ENCODE measurements at places on chromosomes 3 and 15.

- no peak for DNase-seq
These were observed 579.3 kb upstream of the GRM7 start for GRCh38 chr3:6281662-6282061.

DNA sequence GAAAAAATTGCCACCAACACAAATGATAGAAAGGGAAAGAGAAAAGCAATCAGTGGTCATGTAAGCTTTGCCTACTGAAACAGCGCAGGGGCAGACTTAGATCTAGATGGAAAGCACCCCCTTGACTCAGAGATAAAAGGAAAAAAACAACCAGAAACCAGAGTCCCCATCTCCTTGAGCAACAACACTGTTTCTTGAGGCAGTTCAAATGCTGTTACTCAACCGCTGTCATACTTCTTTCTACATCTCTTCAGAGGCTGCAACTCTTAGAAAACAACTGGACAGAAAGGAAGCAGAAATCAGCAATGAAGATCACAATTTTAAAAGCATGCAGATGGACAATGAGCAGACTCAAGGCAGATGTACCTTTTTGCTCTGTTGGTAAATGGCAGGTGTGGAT lies 36.5 kb downstream of the FSIP1 start:
- DNase-seq, result no peak

- no peak for DNase-seq
These were observed 1.1 kb downstream of the SLCO3A1 start for GRCh38 chr15:91854639-91854990.

DNA sequence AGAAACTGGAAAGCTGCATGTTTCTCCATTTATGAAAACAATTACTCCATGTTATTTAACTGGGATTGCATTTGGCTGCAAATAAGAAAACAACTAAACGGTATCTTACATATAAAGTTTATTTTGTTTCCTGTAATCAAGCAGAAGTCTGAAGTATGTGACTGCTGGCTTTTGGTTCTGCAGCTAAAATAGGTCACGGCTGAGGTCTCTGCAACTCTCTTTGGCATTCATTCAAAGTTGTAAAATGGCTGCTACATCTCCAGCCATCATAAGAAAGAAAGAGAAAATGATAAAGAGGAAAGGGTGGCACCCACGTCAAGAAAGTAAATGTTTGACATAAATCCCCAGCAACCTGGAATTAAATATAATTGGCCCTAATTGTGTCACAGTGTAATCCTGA lies 406.1 kb downstream of the TBC1D5 start:
- no peak for DNase-seq

DNA sequence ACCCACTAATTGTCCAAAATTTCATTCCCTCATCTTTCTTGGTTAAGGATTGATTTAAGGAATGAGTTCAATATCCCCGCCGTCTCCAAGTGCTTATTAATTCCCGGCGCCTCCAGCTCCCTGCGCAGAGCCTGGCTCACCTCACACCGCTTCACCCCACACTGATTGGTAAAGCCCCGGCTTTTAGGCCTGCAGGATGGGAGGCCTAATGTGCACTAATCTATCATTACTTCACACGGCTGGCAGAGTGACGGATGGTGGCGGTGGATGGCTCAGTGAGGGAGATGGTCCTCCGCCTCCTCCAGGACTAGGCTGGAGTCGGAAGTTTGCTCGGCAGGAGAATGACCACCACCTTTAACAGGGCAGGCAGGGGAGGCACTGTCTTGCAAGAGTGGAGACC lies 81.7 kb downstream of the MEGF11 start:
- no peak for DNase-seq

GRCh38 chr3:53083521-53083920 lies 37.6 kb upstream of the SFMBT1 start:
- DNase-seq, result no peak

GRCh38 chr15:96264801-96265515 lies 65.5 kb upstream of the NR2F2 start:
- no peak for DNase-seq

- no peak for DNase-seq
These were observed 9.3 kb upstream of the ATP13A4 start for GRCh38 chr3:193564012-193564411.

- DNase-seq, result no peak
These were observed 30.5 kb downstream of the ACAN start for GRCh38 chr15:88833731-88834100.

DNA sequence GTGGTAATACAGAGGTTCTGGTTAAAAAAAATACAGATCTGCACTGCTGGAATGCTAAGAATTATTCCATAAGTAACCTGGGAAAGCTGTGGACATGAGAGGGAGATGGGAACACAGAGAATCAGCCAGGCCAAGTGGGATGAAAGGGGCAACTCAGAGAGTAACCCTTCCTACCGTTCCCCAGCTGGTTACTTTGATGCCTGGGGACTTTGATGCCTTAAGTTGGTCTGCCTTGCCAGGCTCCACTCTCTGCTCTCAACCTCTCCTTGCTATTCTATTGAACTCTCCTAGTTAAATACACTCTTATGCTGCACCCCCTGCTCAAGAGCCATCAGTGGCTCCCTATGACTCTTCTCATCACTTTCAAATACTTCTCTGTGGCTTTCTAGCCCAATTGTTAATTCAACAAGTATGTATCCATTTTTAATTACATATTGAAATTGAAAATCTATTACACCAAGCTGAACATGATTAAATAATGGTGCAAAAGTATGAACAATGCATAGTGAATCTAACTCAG lies 315.5 kb downstream of the TLE3 start:
- no peak for DNase-seq
